Skeletal muscle cell (primary cell): ENCODE measurements at places on chromosomes 11 and 22.

GRCh38 chr11:92714111-92714510, 255.3 kb upstream of the MTNR1B start:
- DNase-seq, result no peak

DNA sequence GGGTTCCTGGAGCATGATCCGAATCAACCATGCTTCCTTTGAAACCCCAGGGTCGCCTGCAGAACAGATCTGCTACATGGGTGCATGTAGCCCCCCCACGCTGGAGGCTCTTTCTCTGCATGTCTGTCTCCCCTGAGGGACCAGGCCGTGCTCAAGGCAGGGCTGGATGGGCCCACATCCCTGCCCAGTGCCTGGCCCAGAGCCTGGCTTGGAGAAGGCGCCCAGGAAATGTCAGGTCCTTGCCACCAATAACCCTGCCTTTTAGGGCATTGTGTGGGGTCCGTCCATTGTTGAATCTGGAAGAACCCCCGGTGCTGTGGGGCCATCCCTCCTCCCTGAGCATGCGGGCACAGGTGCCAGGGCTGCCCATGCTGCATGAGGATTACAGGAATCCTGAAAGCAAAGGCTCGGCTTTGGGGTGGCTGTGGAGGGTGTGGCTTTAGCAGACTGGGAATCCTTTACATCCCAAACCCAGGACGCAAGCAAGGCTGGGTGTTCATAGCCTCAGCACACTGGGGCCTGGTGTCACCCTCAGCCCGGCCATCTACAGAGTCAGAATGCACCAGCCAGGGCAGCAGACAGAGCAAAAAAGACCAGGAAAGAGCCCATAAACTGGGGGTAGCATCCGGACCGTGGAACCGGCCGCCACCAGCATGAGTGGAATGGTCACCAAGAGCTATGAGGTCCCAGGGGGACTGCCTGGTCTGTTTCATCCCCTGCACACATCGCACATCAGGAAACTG, 48.2 kb downstream of the RTL6 start:
- no peak for DNase-seq

DNA sequence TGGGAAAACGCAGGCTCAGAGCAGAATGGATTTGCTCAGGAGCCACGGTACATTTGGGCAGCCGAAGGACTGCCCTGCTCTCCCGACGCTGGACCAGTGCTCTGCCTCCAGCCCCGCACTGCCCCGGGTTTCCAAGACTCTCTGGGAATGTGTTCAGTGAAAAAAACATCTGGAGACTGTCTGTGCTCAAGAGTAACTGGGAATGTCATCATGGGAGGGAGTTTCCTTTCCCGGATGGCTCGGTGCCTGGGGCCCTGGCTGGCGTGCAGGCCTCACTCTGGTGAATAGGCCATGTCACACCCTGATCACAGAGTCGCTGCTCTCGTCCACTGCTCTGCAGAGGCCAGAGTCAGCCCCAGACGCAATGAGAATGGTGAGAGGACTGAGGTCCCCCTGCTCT, 9.8 kb upstream of the APOL6 start:
- DNase-seq, result no peak

DNA sequence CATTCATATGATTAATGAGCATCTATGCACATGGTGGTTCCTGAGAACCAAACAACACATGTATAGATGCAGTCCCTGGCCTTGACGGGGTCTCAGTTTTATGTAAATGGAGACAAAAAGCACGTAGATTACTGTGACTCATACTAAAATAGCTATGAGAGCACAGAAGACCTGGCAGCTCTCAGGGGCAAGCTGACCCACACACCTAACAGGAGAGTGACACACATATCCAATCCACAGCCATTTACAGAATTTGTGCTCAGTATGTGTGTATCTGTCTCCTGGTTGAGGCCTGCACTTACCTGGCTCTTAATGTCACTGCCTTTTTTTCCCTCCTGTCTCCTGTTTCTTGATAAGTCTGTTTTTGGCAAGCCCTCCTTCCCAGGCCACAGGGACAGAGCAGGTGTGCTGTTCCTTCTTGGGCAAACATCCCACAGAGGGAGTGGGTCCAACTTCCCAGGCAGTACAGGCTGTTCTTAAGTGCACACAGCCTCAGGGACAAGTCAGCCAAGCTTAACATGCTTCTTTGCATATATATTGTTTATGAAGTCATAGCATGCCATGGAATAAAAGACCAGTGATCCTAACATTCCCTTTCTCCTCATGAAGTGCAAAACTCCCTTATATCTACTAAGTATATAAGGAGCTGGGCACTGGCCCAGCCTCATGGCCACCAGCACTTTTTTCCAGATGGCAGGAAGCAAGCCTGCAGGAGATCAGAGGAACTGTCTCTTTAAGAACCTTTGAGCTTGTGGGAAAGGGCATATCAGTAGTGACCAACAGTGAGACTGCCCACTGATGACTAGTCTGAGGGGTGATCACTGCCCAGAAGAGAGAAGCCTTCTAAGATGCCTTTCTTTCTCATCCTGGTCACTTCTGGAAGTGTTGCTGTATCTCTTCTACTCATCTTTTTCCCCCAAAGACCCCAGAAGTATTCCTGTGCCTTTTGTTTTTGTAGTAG, 124.7 kb upstream of the CCDC90B start:
- DNase-seq, result no peak

DNA sequence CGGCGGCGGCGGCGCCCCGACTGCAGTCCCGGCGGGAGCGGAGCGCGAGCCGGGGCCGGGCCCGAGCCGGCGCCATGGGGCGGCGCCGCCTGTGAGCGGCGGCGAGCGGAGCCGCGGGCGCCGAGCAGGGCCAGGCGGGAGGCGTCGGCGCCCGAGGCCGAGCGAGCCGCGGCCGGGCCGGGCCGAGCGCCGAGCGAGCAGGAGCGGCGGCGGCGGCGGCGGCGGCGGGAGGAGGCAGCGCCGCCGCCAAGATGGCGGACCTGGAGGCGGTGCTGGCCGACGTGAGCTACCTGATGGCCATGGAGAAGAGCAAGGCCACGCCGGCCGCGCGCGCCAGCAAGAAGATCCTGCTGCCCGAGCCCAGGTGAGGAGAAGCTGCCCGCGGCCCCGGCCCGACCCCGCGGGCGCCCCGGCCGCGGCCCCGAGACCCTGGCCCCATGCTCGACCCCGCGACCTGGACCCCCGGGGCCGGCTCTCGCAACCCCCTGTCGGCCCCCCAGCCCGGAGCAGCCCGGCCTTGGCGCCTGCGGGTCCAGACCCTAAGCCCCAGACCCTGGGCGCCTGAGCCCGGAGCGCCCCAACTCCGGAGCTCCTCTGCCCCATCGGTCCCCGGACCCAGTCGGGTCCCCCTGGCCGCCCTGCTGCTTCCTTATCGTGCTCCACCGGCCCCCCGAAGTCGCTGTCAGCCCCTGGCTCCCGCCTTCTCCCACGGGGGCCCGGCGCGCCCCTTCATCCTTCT, at the start of gene GRK2:
GRK2 (plus strand) TSS at position 25 of the 739 bp plus-strand sequence; CDS start at position 252, 227 bp downstream.
- no peak for DNase-seq

DNA sequence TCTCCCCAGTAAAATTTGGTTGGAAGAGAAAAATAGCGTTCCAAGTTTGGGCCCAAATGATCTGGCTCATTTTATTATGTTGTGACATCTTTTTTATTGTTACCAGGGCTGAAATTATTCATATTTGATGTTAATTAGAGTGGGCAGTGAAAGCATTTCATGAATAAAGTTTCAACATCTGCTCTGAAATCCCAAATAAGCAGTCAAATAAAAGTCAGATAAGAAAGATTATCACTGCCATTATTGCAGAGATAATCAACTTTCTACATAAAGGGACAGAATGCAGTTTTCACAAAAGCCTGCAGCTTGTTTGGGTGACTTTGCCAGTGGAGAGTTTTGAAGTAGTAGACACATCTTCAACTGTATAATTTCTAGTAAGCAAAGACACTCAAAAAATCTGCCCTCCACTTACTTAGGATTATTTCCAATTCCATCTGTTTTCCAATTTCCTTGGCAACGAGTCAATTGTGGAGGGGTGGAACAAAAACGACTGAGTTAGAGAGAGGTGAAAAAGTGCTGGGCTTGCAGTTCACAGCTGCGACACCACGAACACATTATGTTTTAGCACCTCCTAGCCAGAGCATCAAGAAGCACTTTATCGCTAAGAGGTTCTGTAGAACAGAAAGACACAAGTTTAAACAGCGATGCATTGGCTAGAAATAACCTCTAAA, 9.0 kb downstream of the TECTA start:
- DNase-seq, result no peak

GRCh38 chr22:43978558-43978957, 23.3 kb downstream of the SAMM50 start:
- no peak for DNase-seq

- DNase-seq, result no peak
Measured at GRCh38 chr22:46857142-46857884, 94.9 kb downstream of the TBC1D22A start.

DNA sequence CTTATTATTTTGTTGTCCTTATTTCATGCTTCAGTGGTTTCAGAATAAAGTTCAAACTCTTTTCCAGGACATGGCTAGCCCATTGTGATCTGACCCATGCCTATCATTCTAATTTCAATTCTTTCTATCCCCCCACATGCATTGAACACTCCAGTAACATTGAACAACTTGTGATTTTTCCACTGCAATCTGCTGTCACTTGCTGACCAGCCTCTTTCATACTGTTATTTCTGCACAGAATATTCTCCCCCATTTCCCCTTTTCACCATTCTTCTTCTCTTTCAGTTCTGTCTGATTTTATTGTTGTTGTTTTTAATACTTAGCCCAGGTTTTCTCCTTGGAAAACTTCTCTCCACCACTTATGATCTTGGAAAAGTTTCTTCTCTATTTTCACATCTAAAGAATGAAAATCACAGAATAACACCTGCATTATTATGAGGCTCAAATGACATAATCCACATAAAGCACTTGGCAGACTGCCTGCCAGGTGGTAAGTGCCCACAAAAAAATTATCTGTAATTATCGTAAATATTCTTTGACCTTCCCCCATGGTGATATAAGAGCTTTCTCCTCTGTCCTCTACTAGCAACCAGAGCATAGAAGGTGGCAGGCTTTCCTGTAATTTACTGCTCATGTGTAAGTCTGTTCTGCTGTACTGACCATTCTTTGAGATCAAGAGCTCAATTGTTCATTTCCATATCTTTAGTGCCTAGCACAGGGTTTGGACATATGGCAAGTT, 51.9 kb upstream of the EED start:
- DNase-seq, result no peak

- no peak for DNase-seq
Measured at GRCh38 chr11:62854013-62854824, 14.8 kb upstream of the WDR74 start.

- no peak for DNase-seq
Measured at GRCh38 chr11:477052-477715, 27.1 kb downstream of the PTDSS2 start.

- DNase-seq, result no peak
Measured at GRCh38 chr11:22725079-22725478, 58.7 kb downstream of the GAS2 start.

- no peak for DNase-seq
Measured at GRCh38 chr11:63920126-63920938, 3.4 kb upstream of the RCOR2 start.

GRCh38 chr11:31199378-31199777, 170.2 kb downstream of the DCDC1 start:
- DNase-seq, result no peak

GRCh38 chr11:67732045-67732787, 57.8 kb upstream of the ALDH3B2 start:
- DNase-seq, result no peak

DNA sequence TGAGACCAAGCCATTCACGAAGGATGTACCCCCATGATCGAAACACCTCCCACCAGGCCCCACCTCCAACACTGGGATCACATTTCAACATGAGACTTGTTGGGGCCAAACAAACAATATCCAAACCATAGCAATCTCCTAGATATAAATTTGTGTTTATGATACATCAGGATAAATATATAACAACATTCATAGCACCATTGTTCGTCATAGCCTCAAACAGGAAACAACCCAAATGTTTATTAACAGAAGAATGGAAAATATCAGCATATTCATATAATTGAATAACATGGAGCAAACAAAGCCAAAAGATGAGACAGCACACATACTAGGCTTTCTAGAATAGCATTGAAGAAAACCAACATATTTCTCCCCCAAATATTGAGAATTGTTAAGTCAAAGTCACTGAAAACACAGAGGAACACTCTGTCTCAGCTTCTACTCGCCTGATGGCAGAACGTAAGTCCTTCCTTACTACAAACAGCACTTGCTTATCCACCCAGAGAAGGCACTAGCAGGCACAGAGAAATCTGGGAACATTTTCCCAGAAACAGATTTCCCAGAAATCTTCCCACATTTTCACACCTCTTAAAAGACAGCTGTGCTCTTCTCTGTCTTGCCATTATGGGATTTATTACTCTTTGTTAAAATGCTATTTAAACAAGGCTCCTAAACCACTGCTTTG, 8.1 kb upstream of the GDPD4 start:
- DNase-seq, result no peak

- no peak for DNase-seq
Measured at GRCh38 chr11:1039481-1040427, 3.2 kb upstream of the MUC6 start.
